ENCODE measurements at places on chromosomes 6 and 20. TPM values are rescaled to one million over a fixed set of nuclear protein-coding genes. Genes with fewer than 3 reads are reported as not detected.

- DNase-seq, result no peak
These were observed 137.2 kb downstream of the CDH26 start for GRCh38 chr20:60095456-60095855.

- no peak for DNase-seq
These were observed 5.2 kb upstream of the PLCB1 start for GRCh38 chr20:8126841-8127378.

GRCh38 chr6:157769776-157770426 lies 53.1 kb upstream of the SNX9 start:
- DNase-seq, result no peak

DNA sequence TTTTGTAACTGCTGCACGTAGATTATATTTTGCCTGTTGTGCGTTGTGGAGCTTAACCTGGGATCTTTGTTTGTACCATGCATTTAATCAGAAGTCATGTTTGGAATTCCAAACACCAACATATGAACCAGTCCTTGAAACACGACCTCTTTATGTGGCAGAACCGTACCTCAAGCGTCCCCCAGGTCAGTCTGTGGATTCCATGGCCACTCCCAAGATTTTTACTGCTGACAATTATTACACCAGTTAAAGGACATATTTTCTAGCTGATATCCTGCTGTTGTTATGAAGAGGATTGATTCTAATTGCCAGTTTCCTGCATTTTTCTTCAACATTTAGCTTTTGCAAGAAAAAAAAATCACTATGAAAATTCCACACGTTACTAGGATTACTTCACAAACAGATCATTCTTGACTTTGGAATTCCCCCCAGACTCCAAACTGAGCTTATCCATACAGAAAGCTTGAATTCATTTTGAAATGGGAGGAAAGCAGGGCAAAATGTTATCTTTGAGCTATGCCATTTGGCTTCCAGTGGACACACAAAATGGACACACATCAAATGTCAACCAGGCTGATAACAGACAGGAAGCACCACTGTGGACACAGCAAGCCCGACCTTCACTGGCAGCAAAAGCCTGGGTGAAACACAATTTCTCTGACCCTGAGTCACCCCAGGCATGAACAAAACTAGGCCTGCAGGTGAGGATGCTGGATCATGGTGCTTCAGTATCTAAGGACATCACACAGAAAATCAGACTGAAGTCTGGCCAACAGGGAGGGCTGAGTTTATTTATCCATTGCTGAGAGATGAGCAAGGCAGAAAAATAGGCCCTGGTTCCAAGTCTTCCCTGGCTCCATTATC lies 542.9 kb upstream of the JAG1 start:
- DNase-seq, result no peak

GRCh38 chr20:59821788-59822187 lies 111.6 kb downstream of the SYCP2 start:
- no peak for DNase-seq

- no peak for DNase-seq
These were observed 378.5 kb downstream of the FRK start for GRCh38 chr6:115681978-115682775.

DNA sequence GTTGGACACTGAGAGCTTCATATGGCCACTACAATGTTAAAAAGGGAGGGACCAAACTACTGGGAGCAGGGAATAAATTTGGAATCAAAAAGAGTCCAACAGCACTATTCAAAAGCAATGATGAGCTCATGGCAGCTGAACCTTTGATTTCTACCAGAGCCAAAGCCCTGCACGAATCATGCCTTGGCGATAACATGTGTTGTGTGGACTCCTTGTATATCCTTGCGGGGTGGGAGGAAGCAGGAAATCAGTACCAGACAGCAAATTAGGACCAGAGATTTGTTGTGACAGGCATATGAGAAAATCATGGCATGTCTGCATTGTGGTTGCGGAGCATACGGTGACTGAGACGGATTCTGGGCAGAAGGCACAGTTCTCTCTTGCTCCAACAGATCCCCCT lies 85.6 kb upstream of the EMILIN3 start:
- DNase-seq, result no peak

DNA sequence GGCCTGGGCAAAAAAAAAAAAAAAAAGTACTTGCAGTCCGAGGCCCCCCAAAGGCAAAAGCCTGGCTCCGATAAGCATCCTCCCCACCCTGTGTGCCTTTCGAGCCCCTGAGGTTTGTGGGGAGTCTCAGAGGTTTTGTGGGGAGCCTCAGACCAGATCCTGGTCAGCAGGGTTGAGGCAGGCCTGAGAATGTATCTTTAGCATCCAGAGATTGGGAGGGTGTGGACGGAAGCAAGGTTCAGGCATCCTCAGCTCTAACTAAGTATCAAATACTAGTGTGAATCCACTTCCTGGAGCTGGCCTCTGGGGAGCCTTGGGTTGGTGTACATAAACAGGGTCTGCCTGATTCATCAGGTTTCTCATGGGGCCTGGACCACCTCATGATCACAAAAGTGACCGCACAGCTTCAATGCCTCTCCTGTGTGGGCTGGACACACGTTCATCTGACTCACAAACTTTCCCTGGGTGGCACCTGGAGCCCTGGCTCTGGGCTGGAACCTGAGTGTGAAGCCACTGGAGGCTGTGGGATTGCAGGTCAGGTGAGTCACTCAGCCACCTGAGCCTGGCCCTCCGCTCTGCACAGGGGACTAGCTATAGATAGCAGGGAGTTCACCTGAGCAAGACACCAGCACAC lies 24.4 kb downstream of the PCMTD2 start:
- no peak for DNase-seq

- DNase-seq, result no peak
These were observed 34.2 kb downstream of the RBM38 start for GRCh38 chr20:57425150-57426013.

TINAG gene
- not detected for total RNA-seq

CALHM4 gene
- total RNA-seq, result not detected

LY6G6F gene
- not detected for total RNA-seq

COL21A1 gene
- total RNA-seq, result 15.6 TPM

KIF3B gene
- total RNA-seq, result 29.0 TPM

RBPJL gene
- not detected for total RNA-seq

All from upper lobe of right lung (tissue), 1 donor.